Stimulated activated naive CD8-positive, alpha-beta T cell treated with anti-CD3 and anti-CD28 coated beads, Interleukin-15, Interleukin-2, amounts not matched to agents 100 U/mL and 50 U/mL, for 24 hours (primary cell): ENCODE measurements at places on chromosomes 16 and 17.
A peak's percentile ranks its signal among the peaks of the same experiment; 100 is the strongest.

GRCh38 chr16:22970209-22970865 is 156.4 kb downstream of the HS3ST2 start:
- DNase-seq, result no peak

- DNase-seq, result no peak
Measured at GRCh38 chr17:20935740-20936139, 107.1 kb downstream of the USP22 start.

GRCh38 chr16:81940781-81941560 is 70.3 kb downstream of the SDR42E1 start:
- DNase-seq, result peak; percentile 7

- no peak for DNase-seq
Measured at GRCh38 chr16:10984509-10984908, 40.1 kb downstream of the CLEC16A start.

GRCh38 chr17:28372203-28372944 is 880 bp downstream of the SARM1 start:
- peak; percentile 41 for DNase-seq

DNA sequence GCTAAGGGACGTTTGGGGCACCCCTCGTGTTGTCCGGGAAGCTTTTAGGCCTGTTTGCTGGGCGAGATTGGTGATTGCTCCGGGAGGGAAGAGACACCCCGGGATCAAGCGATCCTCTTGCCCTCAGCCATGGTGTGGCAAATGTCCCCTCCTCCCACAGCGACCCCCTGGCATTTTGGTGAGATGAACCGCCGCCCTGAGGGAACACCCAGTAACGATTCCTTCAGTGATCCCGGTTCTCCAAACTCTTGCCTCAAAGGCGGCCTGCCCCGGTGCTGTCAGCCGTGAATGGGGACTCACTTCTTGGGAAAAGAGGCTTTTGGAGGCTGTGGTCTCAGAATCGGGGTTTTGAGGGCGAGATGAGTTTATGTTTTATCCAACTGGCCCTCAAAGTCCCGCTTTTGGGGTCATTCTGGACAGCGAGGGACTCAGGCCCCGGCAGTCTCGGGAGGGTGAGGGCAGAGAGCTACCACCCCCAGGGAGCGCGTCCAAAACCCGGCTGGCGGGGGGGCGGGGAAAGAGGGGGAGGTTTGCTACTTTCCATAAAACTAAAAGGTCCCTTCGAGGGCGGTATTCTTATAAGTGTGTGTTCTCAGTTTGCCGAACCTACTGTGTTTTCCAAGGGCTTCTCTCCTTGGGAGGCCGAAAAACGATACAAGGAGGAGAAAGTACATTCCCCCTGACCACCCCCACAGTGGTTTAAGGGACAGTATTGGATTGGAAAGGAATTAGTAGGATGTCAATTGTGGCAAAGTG is 232.7 kb downstream of the MRTFB start:
- no peak for DNase-seq
